ENCODE measurements at places on chromosomes 12 and 14.

DNA sequence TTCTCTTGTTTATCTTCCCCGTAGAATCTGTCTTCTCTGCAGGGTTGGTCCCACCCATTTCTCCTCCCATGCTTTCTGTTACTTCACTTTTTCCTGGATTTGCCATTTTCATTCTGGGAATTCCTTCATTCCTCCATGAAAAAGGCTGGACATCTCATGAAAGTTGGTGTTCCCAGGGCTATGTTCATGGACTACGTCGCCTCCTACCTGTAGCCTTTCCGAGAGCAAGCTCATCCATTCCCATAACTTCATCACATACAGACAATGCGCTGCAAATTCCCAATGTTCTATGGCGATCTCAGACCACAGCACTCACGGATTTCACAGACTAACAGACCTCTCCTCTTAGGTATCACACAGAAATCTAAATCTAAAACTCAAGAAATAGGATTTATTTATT, 217.1 kb downstream of the EXOC5 start:
- DNase-seq: no peak

DNA sequence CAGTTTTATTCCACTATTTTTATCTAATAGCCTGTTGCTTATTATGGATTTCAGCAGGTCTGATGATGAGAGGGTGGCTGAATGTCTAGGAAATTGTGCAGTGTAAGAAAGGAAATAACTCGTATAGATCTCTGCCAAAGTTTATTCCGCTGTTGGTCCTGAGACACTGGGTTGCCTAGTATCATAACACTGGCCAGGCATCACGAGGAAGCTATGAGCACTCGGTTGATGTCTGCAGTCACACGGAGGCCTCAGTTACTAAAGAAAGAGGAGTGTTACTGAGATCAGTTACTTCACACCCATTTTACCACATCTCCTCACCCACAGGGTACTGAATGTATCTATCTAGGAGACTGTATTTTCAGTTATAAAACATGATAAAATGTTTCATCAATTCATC, 21.9 kb downstream of the BHLHE41 start:
- DNase-seq: no peak

- no peak for DNase-seq
Measured at GRCh38 chr14:53035336-53036210, 84.7 kb upstream of the FERMT2 start.

DNA sequence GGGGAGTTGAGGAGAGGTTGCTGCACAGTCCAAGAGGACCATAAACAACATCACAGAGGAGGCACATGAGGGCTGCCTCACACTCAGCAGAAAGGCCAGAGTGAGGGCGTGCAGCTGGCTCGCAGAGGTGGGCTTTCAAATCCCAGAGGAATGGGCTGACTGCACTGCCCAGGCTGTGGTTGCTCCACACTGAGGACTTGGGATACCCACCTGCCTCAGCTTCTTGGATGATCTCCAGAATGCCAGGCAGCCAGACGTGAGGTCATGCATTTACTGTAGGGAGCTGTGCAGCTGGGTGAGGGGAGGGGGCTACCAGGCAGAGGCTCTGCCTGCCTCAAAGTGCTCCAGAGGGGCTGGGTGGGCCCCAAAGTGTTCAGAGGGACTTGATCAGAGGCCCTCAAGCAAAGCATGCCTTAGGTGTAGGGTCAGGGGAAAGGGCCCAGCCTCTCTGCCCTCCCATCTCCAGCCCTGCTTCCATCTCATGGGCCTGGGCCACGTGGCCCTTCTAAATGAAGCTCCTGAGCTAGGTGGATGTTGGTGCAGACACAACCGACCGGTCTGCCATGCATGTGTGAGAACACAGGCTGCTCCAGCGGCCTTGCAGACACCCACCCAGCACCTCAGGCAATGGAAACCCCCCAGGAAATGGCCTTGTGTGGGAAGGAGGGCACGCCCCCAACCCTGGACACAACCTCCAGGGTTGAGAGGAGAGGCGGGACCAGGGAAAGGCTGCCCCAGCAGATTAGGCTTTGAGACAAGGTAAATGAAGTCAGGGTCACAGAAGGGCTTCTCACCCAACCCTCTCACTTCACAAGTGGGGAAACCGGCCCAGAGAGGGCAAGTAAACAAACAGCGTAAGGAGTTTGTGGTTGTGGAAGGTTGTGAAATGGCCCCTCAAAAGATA, 90.8 kb downstream of the NTF3 start:
- DNase-seq: no peak

DNA sequence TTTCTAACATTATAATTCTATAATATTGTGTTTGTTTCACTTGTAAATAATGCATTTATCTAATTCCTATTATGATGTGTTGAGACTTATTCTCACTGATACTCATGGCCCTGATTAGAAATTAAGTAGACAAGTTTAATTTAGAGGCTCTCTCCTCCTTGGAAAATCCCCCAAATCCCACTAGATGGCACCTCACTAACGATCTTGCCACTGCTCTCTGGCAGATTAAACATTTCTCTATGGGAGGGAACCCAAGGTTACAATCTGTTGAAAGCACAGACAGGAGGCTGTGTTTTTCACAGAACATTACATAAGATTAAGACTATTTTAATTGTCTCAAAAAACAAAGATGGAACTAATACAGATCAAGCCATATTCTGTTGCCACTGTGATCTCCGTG, 318.7 kb downstream of the LRFN5 start:
- no peak for DNase-seq
